ENCODE measurements at places on chromosomes 16 and 17.
A peak's percentile ranks its signal among the peaks of the same experiment; 100 is the strongest.

- no peak for DNase-seq
Observed at GRCh38 chr16:51831595-51832367, 680.7 kb upstream of the SALL1 start.

DNA sequence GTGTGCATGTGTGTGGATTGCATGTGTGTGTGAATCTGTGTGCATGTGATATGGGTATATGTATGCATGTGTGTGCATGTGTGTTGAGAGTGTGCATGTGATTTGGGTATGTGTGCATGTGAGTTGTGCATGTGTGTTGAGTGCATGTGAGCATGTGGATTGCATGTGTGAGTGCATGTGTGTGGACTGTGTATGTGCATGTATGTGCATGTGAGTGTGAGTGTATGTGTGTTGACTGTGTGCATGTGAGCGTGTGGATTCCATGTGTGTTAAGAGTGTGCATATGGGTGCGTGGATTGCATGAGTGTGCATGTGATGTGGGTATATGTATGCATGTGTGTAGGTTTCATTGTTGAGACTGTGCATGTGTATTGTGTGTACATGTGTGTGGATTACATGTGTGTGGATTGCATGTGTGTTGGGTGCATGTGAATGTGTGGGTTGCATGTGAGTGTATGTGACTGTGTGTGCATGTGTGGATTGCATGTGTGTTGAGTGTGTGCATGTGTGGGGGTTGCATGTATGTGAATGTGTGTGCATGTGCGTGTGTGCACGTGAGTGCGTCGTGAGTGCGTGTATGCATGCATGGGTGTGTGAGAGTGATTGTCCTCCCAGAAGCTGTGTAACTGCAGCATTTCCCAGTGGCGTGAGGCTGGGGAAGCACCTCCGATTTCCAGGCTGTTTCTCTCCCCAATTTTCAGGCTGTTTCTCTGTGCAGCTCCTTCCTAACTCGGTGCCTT is 19.4 kb downstream of the C1QTNF1 start:
- no peak for DNase-seq

DNA sequence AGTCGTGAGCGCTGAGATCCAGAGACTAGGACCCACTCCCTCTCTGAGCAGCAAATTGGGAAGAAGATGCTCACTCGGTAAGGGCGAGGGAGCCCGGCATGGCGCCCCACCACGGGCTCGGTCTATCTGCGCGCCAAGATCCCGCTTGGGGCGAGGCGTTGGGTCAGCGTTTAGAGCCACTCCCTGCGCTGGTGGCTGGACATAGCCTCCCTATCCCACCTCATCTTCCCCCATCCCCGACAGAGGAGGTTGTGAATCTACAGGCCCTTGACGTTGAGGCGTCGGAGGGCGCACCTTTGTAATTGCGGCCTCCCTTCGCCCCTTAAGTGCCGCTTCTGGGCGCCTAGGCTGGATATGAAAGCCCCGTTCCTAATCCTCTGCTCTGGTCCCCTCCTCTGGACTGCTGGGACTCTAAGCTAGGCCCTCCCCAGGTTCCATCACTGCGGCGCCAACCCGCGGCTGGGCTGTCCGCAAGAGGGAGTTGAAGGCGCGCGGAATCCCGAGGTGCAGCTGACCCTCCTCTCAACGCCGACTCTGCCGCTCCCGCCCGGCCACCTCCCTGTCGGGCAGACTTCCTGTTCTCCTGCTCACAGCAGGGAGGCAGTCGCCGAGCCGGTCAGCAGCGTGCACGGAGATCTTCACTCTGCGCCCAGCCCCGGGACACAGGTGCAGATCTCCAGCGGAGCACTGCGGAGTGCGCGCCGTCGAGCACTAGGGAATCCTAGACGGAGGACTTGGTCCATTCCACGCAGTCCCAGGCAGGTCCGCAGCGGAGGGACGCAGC is 16.1 kb upstream of the HOXB9 start:
- peak; percentile 76 for DNase-seq

DNA sequence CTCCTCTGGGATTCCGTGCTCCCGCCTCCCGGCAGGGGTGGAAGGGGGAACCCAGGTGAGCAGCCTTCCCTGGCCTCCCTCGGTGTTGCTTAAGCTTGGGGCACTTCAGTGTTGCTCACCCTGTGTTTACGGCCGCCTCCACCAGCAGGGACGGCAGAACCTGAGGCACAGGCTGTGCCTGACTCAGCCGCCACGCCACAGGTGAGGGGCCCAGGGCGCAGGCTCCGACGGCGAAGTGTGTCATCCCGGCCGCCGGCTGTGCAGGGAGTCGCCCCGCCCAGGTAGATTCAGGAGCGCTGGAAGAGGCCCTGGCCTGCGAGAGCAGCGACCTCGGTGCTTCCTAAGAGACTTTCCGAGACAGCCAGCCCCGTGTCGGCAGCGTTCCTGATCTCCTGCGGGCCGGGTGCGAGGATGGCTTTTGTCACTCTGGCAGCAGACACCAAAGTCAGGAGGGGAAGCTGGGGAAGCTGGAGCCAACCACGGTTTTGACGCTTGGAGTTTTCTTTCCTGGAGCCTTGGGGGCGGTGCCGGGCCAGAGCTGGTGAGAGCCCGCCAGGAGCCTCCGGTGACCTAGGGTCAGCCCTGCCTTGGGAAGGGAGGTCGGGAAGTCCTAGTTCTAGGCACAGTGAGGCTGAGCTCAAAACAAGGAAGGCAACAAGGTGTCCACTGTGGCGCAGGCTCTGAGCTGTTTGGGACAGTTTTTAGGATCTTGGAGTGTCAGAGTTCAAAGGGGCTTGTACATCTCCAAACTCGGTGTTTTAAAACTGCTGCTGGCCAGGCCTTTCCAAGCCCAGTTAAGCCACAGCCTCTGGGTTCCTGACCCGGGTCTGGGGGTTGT is 2.1 kb downstream of the GSE1 start:
- peak; percentile 60 for DNase-seq

- DNase-seq: no peak
Observed at GRCh38 chr16:65769776-65770438, 596.6 kb upstream of the CDH5 start.

- DNase-seq: no peak
Observed at GRCh38 chr16:59697236-59697635, 963.1 kb upstream of the GOT2 start.

Measured in mesenchymal stem cell (in vitro differentiated cells and primary cell).